Globus pallidus (tissue), 1 donor: ENCODE measurements at places on chromosomes 12 and 14.

GRCh38 chr12:40248585-40249297, 23.9 kb downstream of the LRRK2 start:
- DNase-seq, result no peak

GRCh38 chr12:5403411-5403810, 28.5 kb upstream of the NTF3 start:
- no peak for DNase-seq

- no peak for DNase-seq
These were observed 11.9 kb upstream of the CIPC start for GRCh38 chr14:77086017-77086727.

DNA sequence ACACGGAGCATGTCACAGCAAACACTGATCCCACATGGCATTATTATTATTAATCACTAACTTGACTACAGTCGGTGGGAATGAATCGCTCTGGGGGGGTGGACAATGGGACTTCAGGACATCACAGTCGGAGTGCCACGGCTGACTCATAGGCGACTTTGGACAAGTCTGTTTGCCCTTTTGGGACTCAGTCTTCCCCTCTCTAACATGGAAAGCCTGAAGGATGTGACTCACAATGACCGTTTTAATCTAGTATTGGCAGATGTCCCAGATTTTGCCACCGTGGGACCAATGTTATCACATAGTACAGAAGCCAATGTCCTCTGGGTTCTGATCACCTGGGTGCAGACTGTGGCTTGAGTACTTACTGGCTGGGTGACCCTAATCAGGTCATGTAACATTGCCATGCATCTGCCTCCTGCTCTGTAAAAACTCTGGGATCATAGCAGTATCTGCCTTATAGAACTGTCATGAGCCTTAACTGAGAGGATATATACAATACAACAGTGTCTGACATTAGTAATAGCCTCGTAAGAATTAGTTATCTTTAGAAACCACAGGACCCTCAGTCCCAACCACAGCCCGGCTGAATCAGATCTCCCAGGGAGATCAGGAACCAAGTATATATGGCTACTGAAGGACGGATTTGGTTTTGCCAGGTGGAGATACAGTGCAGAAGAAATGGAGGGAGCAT, 362.6 kb downstream of the BCL11B start:
- no peak for DNase-seq

DNA sequence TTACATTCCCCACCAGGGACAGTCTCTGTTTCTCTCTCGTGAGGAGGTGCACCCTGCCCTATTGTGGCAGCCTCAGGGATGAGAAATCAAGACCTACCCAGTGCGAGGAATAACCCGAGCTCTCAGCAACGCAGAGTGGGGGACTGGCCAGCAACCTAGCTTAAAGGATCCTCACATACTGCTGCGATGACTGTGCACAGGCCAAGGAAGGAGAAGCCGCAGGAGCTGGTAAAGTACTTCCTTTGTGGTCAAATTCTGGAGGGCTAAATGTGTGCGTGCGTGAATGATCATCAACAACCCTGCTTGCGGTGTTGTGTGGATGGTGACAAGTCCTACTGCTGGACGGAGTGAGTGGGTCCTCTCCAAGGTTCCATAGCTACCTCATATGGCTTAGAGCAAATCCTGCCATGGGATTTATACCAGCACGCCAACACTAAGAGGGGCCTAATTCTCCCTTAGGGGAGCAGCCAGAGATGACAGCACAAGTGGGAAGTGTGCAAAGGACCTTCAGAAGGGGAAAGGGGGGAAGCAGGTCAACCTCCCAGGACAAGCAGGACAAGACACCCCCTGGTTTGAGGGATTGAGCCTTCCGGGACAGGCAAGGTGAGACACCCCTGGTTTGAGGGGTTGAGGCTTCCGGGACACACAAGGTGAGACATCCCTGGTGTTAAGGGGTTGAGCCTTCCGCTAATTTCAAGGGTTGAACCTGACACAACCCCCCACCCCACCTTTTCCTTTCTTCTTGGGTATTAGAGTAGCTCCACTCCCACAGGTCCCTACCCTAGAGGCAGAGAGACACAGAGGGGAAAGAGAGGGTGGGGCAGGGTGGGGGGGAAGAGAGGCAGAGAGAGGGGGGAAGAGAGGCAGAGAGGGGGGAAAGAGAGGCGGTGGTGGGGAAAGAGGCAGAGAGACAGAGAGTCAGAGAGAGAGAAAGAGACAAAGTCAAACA, 58.8 kb upstream of the AP4S1 start:
- no peak for DNase-seq

- peak; percentile 32 for DNase-seq
These were observed 13.1 kb downstream of the KRT83 start for GRCh38 chr12:52307836-52308805.

DNA sequence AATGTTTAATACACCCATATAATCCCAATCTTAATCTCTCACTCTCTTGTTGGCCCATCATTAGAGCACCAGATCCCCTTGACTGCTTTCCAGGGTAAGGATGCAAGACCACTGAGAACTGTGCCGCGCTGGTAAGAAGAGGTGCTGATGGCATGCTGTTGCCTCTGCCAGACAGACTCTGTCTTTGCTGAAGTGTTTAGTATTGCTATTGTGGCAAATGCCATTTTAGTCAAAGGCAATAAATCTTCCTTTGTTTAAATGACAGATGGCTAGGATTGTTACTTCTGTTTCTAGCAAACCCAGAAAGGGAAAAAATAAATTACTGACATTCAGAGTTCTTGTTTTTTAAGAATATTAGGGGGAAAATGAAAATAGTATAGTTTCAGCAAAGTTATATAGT, 152.3 kb downstream of the MON2 start:
- DNase-seq, result no peak
